ENCODE measurements at places on chromosomes 4 and X. TPM values are rescaled to one million over a fixed set of nuclear protein-coding genes. Genes with fewer than 3 reads are reported as not detected.
A peak's percentile ranks its signal among the peaks of the same experiment; 100 is the strongest.

GRCh38 chr4:163710158-163710557 lies 215.7 kb downstream of the TMA16 start:
- no peaks in the 10 kb centered on the region for H3K36me3 ChIP-seq
- no peak for DNase-seq
- H3K4me1 ChIP-seq, result no peaks in the 10 kb centered on the region
- H3K27ac ChIP-seq, result no peak overlapping the region

DNA sequence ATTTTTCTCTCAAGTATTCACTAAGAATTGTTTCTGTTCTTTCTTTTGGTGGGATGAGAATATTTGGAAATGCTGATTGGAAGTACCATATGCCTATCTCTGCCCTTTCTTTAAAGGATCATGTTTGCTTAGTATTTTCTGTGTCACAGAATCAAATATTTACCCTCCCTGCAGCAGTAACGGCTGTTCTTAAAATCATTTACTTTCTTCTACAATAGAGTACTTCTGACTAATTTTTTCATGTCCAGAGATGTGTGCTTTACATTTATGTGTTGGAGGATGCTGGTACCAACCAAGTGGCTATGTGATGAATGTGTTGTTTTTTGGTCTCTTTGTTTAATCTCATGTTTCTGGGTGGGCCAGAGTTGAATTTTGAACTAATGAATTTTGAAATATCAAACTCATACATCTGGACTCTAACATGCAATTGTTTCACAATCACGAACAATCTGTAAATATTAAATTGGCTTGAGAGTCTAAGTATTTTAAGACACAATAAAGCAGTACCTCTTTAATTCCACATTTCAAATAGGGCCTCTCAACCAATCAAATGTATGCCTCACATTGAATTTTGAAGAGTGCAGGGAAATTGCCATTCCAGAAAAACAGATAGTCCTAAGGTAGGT lies 59.4 kb upstream of the ARSJ start:
- no peaks in the 10 kb centered on the region for H3K36me3 ChIP-seq
- no peak overlapping the region for H3K4me3 ChIP-seq
- no peaks in the 10 kb centered on the region for H3K4me1 ChIP-seq
- H3K27ac ChIP-seq, result no peak overlapping the region
- no peak for DNase-seq

- no peak for DNase-seq
- no peak overlapping the region for H3K27ac ChIP-seq
- H3K36me3 ChIP-seq, result no peaks in the 10 kb centered on the region
- no peak overlapping the region for H3K4me3 ChIP-seq
- no peaks in the 10 kb centered on the region for H3K27me3 ChIP-seq
Measured at GRCh38 chrX:133232331-133232730, 14.2 kb upstream of the TFDP3 start.

GRCh38 chr4:155759372-155760252 lies 791 bp downstream of the GUCY1B1 start:
- DNase-seq, result no peak
- H3K27ac ChIP-seq, result peak overlapping the region; percentile 95
- H3K4me1 ChIP-seq, result peaks cover 44% of the 10 kb centered on the region
- H3K4me3 ChIP-seq, result peak overlapping the region; percentile 91
- H3K36me3 ChIP-seq, result no peaks in the 10 kb centered on the region
- no peaks in the 10 kb centered on the region for H3K27me3 ChIP-seq

DNA sequence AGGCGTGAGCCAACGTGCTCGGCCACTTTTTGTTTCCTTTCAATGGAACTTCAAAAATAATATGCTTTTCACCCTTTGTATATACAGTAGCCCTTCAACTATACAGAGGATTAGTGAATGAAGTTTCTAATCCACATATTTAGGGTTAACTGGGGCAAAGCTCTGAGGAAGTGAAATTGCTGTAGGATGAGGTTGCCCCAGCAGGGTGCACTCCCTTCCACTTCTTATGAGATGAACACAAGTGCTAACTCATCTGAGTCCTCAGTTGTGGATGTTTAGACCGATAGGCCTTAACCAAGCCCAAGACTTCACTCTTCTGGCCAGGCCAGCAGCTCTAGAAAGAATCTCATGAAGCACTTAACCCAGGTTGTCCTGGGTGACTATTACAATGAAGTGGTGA lies 29.1 kb upstream of the CT55 start:
- H3K27me3 ChIP-seq, result no peaks in the 10 kb centered on the region
- H3K27ac ChIP-seq, result no peak overlapping the region
- no peak overlapping the region for H3K4me3 ChIP-seq
- H3K4me1 ChIP-seq, result no peaks in the 10 kb centered on the region
- H3K36me3 ChIP-seq, result no peaks in the 10 kb centered on the region
- DNase-seq, result no peak

- no peaks in the 10 kb centered on the region for H3K4me1 ChIP-seq
- H3K27ac ChIP-seq, result no peak overlapping the region
- no peak overlapping the region for H3K4me3 ChIP-seq
- no peaks in the 10 kb centered on the region for H3K27me3 ChIP-seq
- H3K36me3 ChIP-seq, result no peaks in the 10 kb centered on the region
Measured at GRCh38 chrX:18973527-18974192, 10.3 kb downstream of the PHKA2 start.

GRCh38 chr4:60002603-60003337 lies 1197.4 kb upstream of the ADGRL3 start:
- H3K27ac ChIP-seq, result peak overlapping the region; percentile 58
- H3K27me3 ChIP-seq, result no peaks in the 10 kb centered on the region
- no peaks in the 10 kb centered on the region for H3K4me1 ChIP-seq
- no peak for DNase-seq
- H3K4me3 ChIP-seq, result no peak overlapping the region

GRCh38 chr4:142645475-142646108 lies 200.5 kb downstream of the INPP4B start:
- no peak overlapping the region for H3K4me3 ChIP-seq
- no peak for DNase-seq
- no peaks in the 10 kb centered on the region for H3K36me3 ChIP-seq
- H3K4me1 ChIP-seq, result no peaks in the 10 kb centered on the region

DNA sequence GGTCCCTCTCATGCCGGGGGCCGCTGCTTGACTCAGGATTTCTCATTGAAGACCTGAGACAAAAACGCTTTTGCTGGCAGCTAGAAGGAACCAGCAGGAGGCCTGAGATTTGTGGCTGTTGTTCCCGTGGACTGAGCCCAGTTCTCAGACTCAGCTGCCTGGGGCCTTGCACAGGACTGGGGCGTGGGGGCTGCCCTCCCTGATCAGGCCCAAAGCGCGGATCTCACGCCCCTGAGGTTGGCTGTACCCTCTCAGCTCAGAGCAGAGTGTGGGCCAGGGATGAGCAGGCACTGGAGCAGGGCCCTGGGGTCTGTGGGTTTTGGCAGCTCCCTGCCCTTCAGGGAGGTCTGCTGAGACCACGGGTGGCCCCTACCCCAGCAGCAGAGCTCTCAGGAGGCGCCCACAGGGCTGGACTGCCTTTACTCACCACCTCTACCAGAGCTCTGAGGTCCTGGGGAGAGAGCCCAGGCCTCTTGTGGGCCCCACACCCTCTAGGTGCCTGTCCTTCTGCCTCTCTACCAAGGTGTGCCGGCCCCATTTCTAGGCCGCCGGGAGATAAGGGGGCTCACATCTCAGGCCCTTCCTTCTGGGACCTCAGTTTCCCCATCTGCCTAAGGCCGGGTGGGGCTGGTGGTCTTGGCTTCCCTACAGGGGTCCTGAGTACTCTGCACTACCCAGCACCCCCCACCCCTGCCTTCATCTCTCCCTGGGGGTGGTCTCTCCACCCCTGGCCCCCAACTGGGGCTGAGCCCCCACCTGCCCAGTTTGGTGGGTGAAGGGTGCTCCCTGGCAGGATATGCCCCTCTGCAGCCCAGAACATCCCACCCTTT lies 5.6 kb downstream of the MSANTD1 start:
- no peak for DNase-seq
- no peaks in the 10 kb centered on the region for H3K4me1 ChIP-seq
- H3K4me3 ChIP-seq, result no peak overlapping the region
- H3K27me3 ChIP-seq, result no peaks in the 10 kb centered on the region
- H3K36me3 ChIP-seq, result no peaks in the 10 kb centered on the region
- no peak overlapping the region for H3K27ac ChIP-seq

GRCh38 chr4:30943356-30943755 lies 223.2 kb downstream of the PCDH7 start:
- DNase-seq, result no peak
- H3K27ac ChIP-seq, result no peak overlapping the region
- peaks cover 8% of the 10 kb centered on the region for H3K4me1 ChIP-seq
- no peak overlapping the region for H3K4me3 ChIP-seq
- no peaks in the 10 kb centered on the region for H3K27me3 ChIP-seq

DNA sequence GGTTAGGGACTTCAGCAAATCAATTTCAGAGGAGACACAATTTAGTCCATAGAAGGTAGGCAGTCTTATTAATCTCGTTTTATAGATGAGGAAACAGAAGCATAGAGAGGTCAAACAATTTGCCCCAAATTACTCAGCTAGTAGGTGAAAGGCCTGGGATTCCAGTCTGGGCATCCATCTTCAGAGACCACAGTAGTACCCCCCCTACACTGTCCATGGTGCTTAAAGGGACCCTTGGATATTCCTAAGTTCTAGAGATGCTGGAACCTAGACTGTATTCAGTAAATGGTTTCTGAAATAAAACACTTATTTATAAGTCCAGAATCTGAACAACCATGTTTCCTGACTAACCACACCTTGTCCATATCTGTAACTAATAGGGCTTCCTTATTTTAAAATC lies 174.8 kb downstream of the CEP135 start:
- H3K4me1 ChIP-seq, result no peaks in the 10 kb centered on the region
- no peaks in the 10 kb centered on the region for H3K27me3 ChIP-seq
- H3K4me3 ChIP-seq, result no peak overlapping the region
- no peaks in the 10 kb centered on the region for H3K36me3 ChIP-seq
- H3K27ac ChIP-seq, result no peak overlapping the region

Gene RGN
- total RNA-seq, result 10.8 TPM

DNA sequence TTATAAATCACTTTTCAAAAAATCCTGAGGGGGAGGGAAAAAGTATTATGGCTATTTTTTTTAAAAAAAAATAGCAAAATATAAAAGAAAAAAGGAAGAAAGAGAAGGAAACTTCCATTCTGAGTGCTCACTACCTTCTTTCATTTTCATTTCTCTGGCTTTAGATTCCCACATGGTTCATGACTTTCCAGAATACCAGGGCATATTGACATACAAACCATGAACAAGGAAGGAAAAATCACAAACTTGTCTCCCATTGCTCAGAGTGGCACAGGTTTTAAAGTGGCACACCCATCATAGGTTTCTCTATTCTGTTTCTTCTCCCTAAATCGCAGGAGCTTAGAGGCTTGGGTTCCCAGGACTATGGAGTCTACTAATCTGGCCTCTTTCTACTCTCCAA lies 136.3 kb upstream of the CXXC4 start:
- H3K4me3 ChIP-seq, result peak overlapping the region; percentile 7
- no peak overlapping the region for H3K27ac ChIP-seq
- no peak for DNase-seq
- H3K4me1 ChIP-seq, result no peaks in the 10 kb centered on the region
- H3K27me3 ChIP-seq, result no peaks in the 10 kb centered on the region
- no peaks in the 10 kb centered on the region for H3K36me3 ChIP-seq

Gene FGA
- not detected for total RNA-seq

- DNase-seq, result no peak
- H3K27me3 ChIP-seq, result no peaks in the 10 kb centered on the region
- H3K36me3 ChIP-seq, result no peaks in the 10 kb centered on the region
- no peak overlapping the region for H3K27ac ChIP-seq
Measured at GRCh38 chr4:140134746-140135425, 19.1 kb downstream of the MAML3 start.

DNA sequence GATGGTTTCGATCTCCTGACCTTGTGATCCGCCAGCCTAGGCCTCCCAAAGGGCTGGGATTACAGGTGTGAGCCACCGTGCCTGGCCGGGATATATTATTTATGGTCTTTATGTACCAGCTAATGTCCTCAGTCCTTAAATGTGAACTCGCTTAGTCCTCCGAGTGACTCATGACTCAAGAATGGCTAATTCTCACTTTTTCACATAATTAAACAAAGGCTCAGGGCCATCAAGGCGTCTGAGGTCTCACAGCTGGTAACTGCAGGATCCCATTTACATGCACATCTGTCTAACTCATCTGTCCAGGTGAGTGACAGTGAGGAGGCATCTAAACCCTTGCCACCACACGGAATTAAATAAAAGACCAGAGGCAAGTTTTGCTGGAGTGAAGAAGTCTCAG lies 73.5 kb downstream of the HS3ST1 start:
- no peak overlapping the region for H3K27ac ChIP-seq
- H3K27me3 ChIP-seq, result no peaks in the 10 kb centered on the region
- no peak overlapping the region for H3K4me3 ChIP-seq
- DNase-seq, result no peak
- no peaks in the 10 kb centered on the region for H3K36me3 ChIP-seq

Gene MID1IP1
- 77.9 TPM for total RNA-seq

Gene LRRC66
- 0.69 TPM for total RNA-seq
